Activated naive CD8-positive, alpha-beta T cell treated with anti-CD3 and anti-CD28 coated beads, Interleukin-2, amount 50 U/mL, for 24 hours (primary cell): ENCODE measurements at places on chromosomes 4 and X.

- no peak for DNase-seq
Measured at GRCh38 chrX:46294234-46294633, 251.0 kb downstream of the ZNF674 start.

DNA sequence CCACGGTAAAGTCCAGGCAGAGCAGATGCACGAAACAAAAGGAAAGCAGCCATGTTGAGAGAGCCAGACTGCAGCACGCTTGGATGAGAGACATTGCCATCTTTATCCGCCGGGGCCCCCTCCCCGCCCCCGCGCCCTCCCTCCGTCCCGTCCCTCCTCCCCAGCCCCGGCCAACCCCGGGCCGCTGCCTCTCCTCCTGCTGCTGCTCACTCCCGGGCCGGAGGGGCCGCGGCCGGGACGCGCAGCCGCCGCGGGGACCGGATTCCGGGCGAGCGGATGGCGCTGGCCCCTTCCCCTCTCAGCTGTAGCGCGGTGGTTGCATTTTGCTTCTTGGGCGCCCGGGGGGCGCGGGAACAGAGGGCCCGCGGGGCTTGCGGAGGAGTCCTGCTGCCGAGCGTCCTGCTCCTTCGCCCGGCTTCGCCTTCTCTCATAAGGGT lies 542 bp downstream of the RNF150 start:
- no peak for DNase-seq

DNA sequence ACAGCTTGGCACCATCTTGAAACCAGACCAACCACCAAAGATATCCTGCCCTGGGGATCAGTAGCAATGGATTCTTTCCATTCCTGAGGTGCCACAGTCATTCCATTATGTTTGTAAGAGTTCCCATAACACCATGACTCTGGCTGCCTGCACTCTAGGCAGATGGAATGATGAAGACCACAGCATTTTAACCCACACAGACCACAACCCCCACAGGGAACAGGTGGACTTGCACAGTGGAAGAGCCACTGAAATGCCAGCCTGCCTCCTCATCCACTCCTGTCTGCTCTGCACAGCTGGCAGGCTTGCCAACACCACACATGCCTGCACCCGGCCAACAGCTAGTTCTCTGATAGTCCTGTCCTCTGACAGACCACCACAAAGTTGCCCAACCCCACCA lies 2362.2 kb upstream of the AGA start:
- no peak for DNase-seq

DNA sequence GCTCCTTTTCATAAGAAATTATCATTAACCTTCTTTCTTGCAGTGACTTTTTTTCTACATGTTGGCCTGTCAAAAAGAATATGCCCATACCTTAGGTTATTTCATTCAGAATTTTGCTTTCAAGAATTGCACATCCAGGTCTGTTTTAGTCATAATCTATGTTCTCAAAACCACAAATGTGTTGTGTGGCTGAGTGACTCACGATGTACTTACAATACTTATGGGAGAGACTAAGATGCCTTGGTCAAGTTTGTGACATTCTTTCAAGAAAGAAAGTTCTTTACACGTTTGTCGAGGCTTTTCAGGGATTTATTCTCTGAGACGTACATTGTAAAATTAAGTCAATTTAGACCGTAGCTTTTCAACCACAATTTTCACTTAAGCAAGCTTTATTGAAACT lies 396.7 kb downstream of the FSTL5 start:
- no peak for DNase-seq

DNA sequence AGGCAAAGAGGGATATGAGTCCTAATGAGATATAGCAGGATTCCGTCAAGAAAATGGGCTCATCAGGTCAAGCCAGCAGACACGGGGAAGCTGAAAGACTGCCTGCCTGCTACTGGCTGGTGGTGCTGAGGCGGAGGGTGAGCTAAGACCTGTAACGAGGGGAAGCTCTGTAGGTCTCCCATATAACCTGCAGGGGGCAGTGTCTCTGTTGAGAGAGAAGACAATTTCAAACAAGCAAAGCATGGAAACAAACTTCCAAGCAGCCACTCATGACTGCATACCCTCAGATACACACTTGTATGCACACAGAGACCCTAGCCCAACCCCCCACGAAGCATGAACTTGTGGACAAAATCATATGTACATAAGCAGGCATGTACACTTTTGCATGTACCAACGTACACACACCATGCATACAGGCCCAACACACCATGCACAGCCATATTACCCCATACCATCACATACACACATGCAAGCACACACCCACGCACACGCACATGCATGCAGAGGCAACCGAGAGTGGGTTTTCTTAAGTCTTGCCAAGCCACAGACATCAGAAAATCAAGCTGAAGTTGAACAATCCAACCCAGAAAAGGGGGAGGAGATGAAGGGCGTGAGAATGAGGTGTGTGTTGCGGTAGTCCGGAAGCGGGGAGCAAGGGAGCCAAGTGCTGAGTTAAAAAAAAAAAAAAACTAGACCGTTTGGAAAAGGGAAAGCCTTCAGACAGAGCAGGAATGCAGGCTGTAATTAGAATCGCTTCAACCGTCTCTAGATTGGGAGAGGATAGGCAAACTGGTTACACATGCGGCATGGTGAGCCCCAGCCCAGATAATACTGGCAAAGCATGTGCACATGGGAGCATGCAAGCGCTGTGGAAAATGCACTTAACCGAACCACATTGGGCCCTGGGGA lies 71.0 kb downstream of the PJA1 start:
- peak; percentile 4 for DNase-seq

GRCh38 chrX:129779747-129780146 lies at the start of gene SASH3:
SASH3 (plus strand) TSS chrX:129779949; CDS start chrX:129780098, 149 bp downstream.
- DNase-seq = peak; percentile 66

DNA sequence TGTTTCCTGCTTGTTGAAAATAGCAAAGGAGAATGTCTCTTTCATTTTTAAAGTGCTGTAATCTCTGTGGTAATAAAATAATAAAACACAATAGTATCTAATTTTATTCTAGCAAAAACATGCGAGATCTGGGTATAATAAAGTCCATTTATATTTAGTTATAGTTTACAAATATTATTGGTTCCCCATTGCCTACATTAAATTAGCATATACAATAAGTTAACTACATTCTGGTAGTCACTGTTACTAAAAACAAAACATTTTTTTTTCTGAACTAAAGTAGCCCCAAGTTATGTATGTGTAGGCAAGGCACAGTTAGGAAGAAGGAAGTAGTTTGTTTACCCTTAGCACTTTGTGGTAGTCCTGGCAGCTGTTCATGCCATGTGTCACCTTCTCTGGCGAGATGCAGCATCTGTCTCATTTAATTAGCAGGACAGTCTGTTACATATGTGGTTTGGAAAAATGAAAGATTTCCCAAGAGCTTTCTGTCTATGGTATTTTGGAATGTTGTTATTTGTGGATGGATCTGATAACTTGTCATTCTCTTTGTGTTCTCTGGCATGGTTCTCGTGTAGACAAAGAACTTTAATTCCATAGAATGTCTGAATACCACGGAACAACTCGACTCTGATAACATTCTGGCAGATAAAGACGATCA lies 231.3 kb upstream of the PITX2 start:
- DNase-seq = no peak

DNA sequence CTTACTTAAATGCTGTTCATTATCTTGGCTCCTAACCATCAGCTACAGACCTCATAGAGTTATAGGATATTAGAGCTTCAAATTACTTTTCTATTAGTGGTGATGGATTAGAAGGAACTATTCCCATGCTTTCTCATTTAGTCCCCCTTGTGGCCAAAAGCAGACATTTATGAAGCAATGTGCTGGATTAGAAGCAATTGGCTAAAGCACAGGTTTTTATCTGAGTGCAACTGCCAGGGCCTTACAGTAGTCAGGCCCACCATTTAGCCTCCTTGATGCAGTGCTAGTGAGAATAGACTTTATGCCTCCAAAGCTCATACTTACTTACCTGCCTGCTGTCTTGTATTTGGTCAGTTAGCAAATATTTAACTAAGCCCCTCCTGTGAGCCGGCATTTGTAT lies 93.0 kb downstream of the TSPAN7 start:
- no peak for DNase-seq

DNA sequence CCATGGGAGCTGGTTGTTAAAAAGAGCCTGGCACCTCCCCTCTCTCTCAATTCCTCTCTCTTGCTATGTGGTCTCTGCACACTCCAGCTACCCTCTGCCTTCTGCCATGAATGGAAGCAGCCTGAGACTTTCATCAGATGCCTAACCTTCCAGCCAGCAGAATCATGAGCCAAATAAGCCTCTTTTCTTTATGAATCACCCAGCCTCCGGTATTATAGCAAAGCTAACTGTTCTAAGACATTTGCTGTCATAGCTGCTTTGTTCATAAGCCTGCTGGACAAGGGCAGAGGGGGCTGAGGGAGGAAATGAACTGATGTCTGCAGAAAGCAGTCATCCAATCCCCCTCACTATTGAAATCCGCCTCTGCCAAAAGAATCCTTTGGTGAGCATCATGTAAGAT lies 196.7 kb downstream of the ZNF330 start:
- DNase-seq = no peak

GRCh38 chr4:2722033-2722432 lies 34.1 kb downstream of the TNIP2 start:
- no peak for DNase-seq

DNA sequence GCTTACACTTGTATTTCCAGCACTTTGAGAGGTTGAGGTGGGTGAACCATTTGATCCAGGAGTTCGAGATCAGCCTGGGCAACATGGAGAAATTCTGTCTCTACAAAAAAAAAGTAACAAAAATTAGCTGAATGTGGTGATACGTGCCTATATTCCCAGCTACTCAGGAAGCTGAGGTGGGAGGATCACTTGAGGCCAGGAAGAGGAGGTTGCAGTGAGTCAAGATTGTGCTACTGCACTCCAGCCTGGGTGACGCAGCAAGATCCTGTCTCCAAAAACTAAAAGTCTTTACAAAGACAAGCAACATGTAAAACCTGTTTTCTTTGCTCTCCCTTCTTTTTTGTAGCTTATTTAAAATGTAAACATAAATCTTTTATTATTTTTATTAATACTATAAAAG lies 1156.1 kb downstream of the FAT4 start:
- DNase-seq = no peak

DNA sequence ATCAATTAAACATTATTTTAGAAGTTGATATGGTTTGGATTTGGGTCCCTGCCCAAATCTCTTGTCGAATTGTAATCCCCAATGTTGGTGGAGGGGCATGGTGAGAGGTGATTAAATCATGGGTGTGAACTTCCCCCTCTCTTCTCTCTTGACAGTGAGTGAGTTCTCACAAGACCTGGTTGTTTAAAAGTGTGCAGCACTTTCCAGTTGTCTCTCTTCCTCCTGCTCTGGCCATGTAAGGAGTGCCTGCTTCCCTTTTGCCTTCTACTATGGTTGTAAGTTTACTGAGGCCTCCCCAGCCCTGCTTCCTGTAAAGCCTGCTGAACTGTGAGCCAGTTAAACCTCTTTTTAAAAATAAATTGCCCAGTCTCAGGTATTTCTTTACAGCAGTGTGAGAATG lies 141.4 kb downstream of the GALNTL6 start:
- no peak for DNase-seq

- no peak for DNase-seq
Measured at GRCh38 chrX:12567857-12568256, 223.4 kb upstream of the PRPS2 start.

DNA sequence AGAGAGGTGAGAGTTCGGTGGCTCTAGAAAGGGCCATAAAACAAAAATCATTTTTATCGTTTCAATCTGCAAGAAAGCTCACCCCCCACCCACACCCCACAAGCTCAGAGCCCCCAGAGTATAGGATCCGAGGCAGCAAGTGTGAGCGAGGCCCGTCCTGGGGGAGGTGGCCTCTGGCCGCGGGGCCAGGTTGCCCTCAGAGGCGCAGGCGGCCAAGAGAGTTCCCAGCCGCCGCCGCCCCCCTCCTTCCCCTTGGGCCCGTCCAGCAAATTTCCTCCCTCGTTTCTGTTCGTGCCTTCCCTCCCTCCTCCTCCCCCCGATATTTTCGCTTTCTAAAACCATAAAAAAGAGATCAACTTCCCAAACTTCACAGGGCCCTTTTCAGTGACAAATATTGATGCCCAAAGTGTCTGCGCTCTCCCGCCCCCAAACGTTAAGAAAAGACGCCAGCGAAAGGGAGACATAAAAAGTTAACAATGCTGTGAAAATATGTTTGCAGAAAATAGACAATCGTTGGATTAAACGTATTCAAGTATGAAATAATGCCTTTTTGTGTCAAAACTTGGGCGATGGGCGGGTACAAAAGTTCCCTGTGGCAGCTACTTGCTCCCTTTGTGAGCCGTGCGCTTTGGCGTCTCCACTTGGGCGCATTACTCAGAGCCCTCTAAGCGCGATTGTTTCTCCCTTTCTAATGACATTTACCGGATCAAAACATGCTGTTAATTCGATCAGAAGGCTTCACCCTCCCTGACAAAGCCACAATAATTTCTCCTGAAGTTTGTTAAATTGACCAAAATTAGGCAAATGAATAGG lies 1.1 kb upstream of the HELT start:
- DNase-seq = no peak
